ENCODE measurements at places on chromosomes 4 and X. TPM values are rescaled to one million over a fixed set of nuclear protein-coding genes. Genes with fewer than 3 reads are reported as not detected.
A peak's percentile ranks its signal among the peaks of the same experiment; 100 is the strongest.

DNA sequence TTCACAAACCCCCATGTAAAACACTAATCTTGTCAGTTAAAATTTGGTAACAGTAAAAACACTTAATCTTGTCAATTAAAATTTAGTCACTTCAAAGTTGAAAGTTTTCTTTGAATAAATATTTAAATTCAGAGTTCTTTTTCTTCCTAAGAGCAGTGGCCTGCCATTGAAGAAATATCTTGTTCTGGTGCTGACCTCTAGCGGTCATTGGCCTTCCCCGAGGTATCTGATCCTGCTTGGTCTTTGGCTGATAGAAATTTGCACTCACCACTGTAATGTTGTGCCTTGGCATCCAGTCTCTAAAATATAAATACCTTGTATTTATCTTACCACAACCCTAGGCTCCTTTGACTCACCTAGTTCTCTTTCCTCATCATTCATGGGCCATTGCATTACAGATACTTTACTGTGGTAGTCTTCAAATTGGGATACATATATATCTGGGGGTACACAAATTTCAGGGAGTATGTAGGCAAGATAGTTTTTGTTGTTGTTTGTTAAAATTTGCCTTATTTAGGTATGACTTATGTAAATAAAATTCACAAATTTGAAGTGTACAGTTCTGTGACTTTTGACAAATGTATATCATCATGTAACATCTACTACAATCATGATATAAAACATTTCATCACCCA is 6.7 kb upstream of the ART3 start:
- peak; percentile 73 for DNase-seq

GRCh38 chrX:22424919-22425318 is 152.2 kb downstream of the CBLL2 start:
- no peak for DNase-seq

DNA sequence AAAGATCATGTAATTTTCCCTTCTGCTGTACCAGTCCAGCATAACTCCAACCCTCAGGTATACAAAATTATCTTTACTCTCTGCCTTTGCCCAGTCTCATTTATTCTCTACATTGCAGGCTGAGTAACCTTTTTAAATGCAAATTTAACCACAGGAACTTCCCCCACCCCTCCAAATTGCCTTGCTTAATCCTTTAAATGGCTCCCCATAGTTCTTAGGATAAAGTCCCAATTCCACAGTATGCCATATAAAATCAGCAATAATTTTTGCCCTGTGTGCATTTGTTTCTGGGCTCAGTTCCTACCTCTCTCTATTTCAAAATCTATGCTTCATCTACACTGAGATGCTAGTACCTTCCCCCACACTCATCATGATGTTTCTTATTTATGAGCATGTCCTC is 879.7 kb downstream of the RPA4 start:
- DNase-seq: no peak

GRCh38 chr4:6461301-6462165 is 10.9 kb downstream of the PPP2R2C start:
- no peak for DNase-seq

The RPS6KA6 gene
- 5.2 TPM for polyA plus RNA-seq

DNA sequence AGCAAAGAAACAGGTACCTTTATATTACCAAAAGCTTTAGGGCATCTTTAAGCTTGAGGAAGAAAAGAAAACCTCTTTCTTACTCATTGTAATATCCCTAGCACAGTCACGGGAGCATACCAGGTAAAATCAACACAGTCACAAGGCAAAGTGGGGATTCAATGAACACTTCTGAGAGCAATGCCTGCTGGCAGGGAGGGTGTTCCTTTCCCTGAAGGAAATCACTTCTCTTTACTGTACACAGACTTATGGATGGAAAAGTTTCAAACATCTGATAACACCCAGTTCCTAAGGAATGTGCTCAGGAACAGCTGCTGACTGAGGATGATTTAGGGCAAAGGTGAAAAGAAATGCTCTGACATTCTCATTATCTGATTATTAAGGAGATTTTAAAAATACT is 94.8 kb downstream of the MAML3 start:
- DNase-seq: no peak
